ENCODE measurements at places on chromosomes 5 and 9.

- no peak overlapping the region for H3K27ac ChIP-seq
- DNase-seq = no peak
- H3K4me1 ChIP-seq = no peaks in the 10 kb centered on the region
- no peaks in the 10 kb centered on the region for H3K36me3 ChIP-seq
- no peaks in the 10 kb centered on the region for H3K27me3 ChIP-seq
- H3K4me3 ChIP-seq = no peak overlapping the region
Observed at GRCh38 chr9:110837401-110838005, 168.9 kb downstream of the MUSK start.

GRCh38 chr5:13740471-13740870 is 204.0 kb downstream of the DNAH5 start:
- no peak overlapping the region for H3K4me3 ChIP-seq
- no peak for DNase-seq
- no peaks in the 10 kb centered on the region for H3K4me1 ChIP-seq
- H3K36me3 ChIP-seq = no peaks in the 10 kb centered on the region
- no peak overlapping the region for H3K27ac ChIP-seq

DNA sequence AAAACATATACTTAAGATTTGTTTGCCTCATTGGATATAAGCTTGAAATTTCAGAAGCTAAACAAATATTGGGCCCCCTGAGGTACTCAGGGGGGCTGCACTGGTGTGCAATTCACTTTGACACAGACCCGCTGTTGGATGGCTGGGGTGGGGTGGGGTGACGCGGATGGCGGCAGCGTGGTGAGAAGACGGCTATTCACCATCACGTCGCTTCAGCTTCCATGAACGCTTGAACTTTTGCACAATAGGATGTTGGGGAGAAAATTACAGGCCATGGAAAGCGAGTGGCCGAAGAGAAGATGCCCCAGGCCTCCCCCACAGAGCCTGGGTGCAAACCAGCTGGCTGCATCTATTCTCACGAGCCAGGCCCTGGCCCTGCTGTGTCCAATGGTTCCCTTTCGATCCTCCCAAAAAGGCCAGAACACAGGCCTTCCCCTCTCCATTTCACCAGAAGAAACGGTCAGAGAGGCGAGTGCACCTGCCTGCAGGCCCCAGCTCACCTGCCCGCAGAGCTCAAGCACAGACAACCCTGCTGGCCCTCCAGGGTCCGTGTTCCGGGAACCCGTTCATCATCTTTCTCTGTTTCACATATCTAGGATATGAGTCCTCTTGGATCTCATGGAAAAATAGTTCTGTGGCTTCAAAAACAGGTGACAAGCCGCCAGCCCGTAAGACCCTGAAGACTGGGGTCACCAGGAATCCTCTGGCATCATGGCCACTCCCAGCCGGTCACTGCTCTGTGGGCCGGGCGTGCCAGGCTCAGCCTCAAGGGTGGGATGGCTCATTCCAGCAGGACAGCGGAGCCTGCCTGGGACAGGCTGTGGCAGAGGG is 46.8 kb upstream of the SARDH start:
- H3K36me3 ChIP-seq = no peaks in the 10 kb centered on the region
- H3K4me1 ChIP-seq = peaks cover 1% of the 10 kb centered on the region
- H3K27me3 ChIP-seq = peaks cover 8% of the 10 kb centered on the region
- H3K27ac ChIP-seq = no peak overlapping the region

DNA sequence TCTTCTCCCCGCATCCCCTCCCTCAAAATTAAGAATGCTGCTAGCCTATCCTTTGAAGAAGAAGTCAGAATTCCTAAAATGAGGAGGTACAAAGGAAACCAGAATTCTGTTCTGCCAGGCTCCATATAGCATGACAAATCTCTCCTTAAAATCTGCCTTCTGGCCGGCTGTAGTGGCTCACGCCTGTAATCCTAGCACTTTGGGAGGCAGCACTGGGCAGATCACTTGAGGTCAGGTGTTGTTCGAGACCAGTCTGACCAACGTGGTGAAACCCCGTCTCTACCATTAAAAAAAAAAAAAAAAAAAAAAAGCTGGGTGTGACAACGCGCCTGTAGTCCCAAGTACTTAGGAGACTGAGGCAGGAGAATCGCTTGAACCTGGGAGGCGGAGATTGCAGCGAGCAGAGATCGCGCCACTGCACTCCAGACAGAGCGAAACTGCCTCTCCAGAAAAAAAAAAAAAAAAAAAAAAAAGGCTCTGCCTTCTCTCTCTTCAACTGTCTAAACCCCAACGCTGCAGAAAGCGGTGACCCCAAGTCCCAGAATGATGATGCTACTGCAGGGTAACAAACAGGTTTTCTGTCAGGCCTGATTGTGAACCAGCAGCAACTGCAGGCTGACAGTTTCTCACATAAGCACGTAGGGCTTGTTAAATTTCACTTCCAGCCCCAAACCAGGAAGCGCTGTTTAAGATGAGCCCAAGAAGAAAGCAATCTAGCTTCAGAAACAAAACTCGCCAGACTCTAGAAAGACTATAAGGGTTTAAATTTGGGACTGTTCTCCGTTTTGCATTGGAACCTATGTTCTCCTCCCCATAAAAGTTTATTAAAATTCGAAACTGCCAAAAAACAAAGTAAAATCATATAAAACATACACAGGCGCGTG is 963 bp upstream of the CAST start:
- DNase-seq = peak; percentile 34
- peak overlapping the region; percentile 88 for H3K4me3 ChIP-seq
- peaks cover 2% of the 10 kb centered on the region for H3K36me3 ChIP-seq

DNA sequence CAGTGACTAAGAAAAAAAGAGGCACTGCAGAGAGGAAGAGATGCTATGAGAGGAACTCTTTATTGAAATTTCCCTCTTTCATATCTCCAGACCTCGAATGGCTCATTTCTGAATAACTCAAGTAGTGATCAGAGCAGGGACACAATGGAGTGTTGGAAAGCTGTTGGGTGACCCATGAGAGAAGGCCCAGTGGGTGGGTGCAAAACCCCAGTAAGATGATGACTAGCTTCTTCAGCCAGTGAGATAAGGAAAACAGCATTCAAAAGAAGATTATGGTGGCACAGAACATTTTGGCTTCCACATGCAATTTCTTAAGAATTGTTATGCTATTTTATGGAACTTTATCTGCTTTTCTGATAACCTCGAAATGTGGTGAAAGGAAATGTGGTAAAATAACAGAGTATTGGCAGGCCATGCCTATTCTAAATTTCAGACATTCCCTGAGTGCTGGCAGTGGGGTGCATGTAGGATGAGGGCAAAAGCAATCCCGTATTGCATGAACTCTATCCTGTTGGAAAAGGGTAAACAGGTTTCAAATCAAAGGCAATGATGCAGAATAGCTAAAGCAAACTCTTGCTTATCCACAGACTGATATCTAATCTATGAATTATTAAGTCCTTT is 128.0 kb upstream of the KLF9 start:
- no peak for DNase-seq
- no peak overlapping the region for H3K4me3 ChIP-seq
- H3K36me3 ChIP-seq = no peaks in the 10 kb centered on the region
- no peaks in the 10 kb centered on the region for H3K27me3 ChIP-seq

DNA sequence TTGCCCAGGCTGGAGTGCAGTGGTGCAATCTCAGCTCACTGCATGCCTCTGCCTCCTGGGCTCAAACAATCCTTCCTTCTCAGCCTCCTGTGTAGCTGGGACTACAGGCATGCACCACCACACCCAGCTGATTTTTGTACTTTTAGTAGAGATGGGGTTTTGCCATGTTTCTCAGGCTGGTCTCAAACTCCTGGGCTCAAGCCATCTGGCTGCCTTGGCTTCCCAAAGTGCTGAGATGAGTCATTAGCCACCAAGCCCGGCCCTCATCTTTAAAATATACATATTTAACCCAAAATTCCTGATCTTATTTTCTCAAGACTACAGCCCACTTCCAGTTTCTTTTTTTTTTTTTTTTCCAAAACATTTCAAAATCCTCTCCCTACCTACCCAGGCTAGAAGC is 31.7 kb upstream of the MINAR2 start:
- no peaks in the 10 kb centered on the region for H3K4me1 ChIP-seq
- H3K4me3 ChIP-seq = no peak overlapping the region

DNA sequence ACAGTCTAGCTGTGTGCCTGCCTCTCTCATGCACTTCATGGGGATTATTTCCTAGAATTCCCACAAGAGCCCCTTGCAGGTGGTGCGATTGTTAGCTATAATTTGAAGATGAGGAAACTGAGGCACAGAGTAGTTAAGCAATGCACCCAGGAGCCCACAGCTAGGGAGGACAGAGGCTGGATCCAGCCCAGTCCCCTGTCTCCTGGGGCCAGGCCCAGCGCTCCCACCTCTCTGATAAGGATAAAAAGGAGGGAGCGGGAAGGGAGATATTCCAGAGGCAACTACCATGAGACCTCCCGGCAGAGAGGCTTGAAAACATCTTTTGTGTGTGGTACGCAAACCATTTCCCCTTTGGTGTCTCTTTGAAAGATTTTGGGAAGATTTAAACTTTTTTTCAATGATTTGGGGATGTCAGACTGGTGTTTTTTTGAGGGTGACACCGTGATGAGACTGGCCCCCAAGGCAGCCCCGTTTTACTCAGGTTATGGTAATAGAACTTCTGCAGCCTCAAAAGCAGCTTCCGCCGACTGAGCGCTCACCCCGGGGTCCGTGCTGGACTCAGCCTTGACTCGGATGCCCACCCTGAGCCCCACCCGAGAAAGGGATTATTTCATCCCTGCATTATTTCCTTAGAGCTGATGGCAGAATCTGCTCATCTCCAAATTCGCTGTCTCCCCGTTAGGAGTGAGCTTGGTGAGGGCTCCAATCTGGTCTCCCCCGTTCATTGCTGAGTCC is 144.7 kb upstream of the IER5L start:
- no peak overlapping the region for H3K4me3 ChIP-seq
- no peaks in the 10 kb centered on the region for H3K36me3 ChIP-seq
- no peaks in the 10 kb centered on the region for H3K27me3 ChIP-seq

GRCh38 chr9:110130211-110130610 is 77.7 kb downstream of the C9orf152 start:
- H3K4me1 ChIP-seq = peaks cover 17% of the 10 kb centered on the region
- no peak for DNase-seq
- no peaks in the 10 kb centered on the region for H3K27me3 ChIP-seq
- no peak overlapping the region for H3K27ac ChIP-seq
- H3K36me3 ChIP-seq = no peaks in the 10 kb centered on the region

DNA sequence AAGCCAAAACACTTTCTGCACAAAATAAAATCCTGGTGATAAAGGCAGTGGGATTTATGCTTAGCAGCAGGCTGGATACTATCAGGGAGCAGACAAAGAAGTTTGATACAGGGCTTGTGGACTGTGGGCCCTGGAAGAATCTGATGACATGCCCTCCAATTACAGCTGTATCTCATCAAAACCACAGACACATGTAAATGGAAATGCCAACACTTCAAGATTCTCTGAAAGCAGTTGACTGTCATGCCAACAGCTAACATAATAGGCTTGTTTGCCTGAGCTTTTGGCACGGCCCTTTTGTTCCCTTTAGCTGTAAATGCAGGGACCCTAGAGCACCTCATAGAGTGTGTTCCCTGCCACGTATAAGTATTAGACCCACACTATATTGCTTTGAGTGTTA is 114.4 kb downstream of the STK32A start:
- no peaks in the 10 kb centered on the region for H3K4me1 ChIP-seq
- no peak overlapping the region for H3K4me3 ChIP-seq
- no peak for DNase-seq

DNA sequence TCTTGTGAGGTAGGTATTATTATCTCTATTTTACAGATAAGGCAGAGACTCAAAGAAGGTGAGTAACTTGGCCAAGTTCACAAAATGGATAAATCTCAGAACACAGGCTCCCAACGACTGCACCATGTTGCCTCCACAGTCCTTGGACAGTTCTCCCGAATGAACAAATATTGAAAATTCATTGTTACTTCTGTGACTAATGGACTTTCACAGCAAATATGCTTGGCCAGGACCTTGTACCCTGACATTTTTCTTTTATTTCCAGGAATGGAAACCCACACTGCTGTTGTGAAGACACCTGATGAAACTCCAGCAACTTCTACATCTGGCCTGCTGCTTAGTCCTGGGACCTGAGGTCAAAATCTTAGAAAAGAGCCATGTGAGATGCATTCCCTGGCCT is 2.5 kb upstream of the CYSTM1 start:
- H3K27ac ChIP-seq = no peak overlapping the region
- no peaks in the 10 kb centered on the region for H3K36me3 ChIP-seq
- DNase-seq = no peak
- peaks cover 5% of the 10 kb centered on the region for H3K27me3 ChIP-seq
- H3K4me3 ChIP-seq = no peak overlapping the region

DNA sequence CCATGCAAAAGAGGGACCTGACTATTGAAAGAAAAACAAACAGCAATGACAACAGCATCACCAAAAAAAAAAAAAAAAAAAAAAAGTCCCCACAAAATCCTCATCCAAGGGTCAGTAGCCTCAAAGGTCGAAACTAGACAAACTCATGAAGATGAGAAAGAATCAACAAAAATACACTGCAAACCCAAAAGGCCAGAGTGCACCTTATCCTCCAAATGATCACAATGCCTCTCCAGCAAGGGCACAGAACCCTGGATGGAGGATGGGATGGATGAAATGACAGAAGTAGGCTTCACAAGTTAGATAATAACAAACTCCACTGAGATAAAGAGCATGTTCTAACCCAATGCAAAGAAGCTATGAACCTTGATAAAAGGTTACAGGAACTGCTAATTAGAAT is 250.4 kb upstream of the GRAMD2B start:
- no peaks in the 10 kb centered on the region for H3K4me1 ChIP-seq
- no peak for DNase-seq
- no peaks in the 10 kb centered on the region for H3K27me3 ChIP-seq
- no peaks in the 10 kb centered on the region for H3K36me3 ChIP-seq
- no peak overlapping the region for H3K4me3 ChIP-seq

DNA sequence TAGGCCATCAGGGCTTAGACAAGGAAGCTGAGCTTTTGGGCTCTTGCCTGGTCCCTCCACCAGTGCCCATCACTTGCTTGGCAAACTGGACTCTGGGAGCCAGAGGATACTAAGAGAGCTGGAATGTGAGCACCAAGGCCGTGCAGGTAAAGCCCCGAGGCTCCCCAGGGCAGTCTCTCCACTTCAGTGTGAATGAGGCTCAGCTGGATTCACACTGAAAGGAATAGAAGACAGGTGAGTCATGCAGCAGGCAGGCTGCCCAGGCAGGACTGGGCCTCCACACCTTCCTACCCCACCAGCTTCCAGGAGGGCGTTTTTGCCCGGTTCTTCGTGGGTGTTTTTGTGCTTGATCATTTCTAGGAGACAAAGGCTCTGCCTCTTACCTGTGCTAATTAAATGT is 7.3 kb upstream of the CTSV start:
- no peak overlapping the region for H3K27ac ChIP-seq
- no peaks in the 10 kb centered on the region for H3K4me1 ChIP-seq
- no peak overlapping the region for H3K4me3 ChIP-seq
- peaks cover 46% of the 10 kb centered on the region for H3K27me3 ChIP-seq
- DNase-seq = no peak
